ENCODE measurements at places on chromosomes 3 and 15.

DNA sequence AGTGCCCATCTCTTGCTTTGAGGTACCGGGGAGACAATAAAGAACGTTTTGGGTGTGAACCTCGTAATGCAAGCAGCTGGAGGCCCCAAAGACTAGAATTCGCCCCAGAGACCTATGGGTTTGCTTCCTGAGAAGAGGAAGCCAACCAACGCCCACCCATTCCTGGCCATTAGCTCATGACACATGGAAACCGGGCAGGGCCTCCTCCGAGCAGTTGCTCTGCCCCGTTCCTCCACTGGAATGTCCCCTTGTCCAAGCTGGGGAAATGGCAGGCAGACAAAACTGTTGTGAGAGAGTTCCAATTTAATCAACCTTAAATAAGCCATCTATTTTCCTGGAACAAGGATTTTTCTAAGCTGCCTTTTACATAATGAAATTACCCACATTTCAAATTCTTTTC lies 250.9 kb upstream of the IGF1R start:
- no peak for DNase-seq

DNA sequence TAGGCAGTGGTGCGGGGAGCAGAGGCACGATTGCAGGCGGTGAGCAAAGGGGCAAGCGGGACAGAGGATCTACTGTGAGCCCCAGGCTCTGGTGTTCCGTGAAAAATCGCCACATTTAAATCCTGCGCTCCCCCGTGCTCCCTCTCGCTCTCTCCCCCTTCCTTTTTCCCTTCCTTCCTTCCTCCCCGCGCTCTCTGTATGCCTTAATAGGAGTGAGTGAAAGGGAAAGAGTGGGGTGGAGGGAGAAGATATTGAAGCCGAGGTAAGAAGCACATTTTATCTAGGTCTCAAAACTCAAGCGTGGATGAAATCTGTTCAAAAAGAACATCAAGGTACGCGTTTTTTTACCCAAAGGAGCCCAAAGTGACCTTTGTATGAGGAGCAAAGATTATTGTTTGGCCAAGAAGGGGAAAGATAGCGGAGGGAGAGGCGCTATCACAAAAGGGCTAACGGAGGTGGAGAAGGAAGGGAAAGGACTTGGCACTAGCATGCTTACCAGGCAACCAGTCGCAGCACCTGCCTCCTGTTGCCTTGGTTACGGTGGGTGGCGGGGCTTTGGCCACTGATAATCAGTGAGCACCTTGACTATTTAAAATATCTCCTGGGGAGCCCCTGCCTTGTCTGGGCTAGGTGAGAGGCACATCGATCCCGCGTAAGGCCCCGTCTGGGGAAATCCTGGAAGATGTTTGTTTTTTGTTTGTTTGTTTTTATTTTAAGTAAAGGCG lies 14.9 kb upstream of the AEN start:
- DNase-seq, result no peak

DNA sequence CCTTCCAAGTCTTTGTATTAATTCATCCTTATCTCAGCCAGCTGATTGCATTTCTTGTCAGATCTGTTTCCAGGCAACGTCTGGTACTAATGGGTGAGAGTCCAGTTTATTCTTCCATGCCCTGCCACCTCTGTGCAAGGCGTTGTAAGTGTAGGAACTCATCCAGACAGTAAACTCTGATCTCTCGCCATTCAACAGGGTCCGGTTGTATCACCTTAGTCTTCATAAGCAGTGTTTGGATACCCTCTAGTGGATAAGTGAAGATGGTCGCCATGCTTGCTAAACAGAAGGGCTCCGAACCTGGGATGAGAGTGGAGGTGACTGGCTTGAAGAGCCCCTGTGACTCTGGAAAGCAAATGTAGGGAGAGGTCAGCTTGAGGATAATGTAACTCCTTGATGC lies 51.6 kb upstream of the CMTM7 start:
- DNase-seq, result peak; percentile 37

DNA sequence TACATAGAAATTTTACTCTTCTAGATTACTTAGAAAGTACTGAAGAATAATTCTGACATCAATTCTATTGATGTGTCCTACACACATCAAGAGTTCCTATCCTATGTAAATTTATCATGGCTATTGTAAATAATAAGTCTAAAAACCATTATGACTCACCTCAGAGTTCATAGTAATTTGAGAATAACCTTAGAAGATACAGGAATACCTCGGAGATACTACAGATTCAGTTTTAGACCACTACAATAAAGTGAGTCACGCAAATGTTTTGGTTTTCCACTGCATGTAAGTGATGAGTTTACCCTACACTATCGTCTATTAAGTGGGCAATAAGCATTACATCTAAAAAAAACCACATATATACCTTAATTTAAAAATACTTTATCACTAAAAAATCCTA lies 74.8 kb downstream of the NR1I2 start:
- DNase-seq, result no peak

- DNase-seq, result no peak
Observed at GRCh38 chr3:157445857-157446256, 9.2 kb downstream of the PTX3 start.

- DNase-seq, result no peak
Observed at GRCh38 chr3:20240154-20240883, 54.3 kb upstream of the SGO1 start.

- no peak for DNase-seq
Observed at GRCh38 chr3:42228796-42229195, 37.2 kb downstream of the CCK start.

- DNase-seq, result no peak
Observed at GRCh38 chr3:57150113-57150581, 15.0 kb downstream of the IL17RD start.

DNA sequence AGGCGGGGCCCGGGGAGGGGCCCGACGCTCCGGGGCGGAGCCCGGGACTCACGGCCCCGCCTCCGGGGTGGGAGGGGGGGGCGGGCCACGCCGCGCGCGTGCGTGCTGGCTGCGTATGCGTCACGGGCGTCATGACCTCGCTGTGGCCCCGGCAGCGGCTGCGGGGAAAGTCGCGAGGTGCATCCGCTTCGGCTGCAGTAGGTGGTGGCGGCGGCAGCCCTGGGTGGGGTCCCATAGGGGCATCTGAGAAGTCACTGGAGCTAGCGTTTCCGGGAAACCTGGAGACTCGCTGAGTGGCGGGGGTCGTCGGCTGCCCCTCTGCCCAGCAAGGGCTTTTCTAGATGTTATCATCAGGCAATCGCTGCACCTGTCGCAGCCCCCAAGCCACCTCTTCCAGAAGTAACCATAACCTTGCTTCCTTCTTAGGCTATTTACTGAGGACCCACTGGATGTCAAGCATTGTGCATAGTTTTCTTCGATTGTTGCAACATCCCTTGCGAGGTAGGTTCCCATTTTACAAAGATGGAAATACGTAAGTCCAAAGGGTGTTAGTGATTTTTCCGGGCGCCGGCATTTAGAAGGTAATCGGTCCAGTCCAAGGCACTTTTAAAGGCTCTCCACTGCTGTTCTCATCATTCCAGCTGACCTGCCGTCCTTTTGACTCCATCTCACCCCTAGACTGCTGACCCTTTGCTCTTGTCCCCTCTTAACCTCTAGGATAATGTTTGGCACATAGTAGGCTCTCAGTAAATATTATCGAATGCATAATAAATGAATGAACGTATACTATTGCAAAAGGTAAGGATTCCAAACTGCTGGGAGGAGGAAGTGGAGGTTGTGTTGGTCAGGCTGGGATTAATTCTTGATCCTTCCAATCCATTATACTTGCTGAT lies at the start of gene GDPGP1:
TSS of gene GDPGP1 (plus strand) at position 114 of the 893 bp plus-strand sequence. CDS start 6,700 bp downstream, outside the sequence.
- no peak for DNase-seq

DNA sequence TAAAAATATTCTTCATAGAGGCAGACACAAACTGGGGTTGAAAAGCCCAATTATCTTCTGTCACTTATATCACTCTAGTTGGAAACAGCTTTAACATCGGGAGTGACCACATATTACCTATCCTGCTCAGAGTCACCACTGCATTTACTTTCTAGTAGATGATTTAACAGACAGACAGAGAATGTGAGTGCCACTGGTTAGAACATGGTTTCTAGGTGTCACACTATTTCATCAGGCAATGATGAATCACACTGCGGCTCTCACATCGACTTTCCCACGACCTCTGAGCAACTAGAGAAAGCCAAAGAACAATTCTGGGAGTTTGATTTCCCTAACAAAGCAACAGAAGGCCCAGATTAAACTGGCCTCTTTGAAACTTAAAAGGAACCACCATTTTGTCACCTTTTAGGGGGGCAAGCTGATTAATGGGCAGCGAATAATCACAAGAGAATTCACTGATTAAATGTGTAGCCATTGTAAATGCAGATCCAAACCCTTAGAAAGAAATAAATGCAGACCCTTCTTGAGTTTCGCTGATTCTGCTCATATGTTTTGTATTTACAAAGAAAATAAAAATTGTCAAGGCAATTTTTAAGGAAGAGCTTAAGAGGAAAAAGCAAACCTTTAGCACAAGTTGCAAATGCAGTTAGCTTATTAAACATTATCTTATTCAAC lies 112.6 kb upstream of the KBTBD8 start:
- DNase-seq, result no peak

- DNase-seq, result peak; percentile 18
Observed at GRCh38 chr3:52873433-52874159, 23.8 kb downstream of the STIMATE start.

DNA sequence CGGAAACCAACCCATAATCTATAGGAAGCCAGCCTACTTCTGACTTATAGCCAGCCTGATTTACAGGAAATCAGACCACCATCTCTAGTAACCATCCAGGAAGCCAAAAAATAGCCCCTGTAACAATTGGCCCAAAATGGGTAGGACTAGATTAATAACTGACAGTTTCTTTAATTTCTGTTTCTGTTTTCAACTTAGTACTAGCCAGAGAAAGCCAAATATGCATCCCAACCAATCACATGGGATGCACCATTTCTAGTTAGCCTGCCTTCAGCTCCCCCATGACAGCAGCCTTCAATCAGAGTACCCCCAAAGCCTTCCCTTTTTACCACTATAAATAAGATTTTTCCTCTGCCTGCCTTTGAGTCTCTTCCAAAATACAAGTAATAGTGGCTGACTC lies 239.1 kb upstream of the GADL1 start:
- no peak for DNase-seq

GRCh38 chr15:94745371-94745770 lies 514.0 kb downstream of the MCTP2 start:
- no peak for DNase-seq

DNA sequence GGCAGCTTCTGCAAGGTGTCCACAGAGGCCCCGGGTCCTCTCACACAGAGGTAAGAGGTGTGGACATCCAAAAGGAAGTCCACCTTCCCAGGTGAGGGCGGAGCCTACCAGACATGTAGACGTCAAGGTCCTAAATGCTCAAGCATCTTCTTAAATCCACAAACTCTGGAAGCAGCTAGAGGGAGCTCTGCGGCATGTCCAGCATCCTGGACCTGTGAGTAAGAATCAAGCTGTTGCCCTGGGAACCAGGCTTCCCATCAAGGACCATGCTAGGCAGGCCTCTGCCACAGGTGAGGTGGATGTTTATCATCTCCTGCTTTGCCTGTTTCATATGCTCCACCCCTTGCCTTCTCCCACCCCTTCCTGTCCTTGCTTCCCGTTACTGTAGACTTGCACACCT lies 368.2 kb downstream of the GABRG3 start:
- DNase-seq, result no peak

DNA sequence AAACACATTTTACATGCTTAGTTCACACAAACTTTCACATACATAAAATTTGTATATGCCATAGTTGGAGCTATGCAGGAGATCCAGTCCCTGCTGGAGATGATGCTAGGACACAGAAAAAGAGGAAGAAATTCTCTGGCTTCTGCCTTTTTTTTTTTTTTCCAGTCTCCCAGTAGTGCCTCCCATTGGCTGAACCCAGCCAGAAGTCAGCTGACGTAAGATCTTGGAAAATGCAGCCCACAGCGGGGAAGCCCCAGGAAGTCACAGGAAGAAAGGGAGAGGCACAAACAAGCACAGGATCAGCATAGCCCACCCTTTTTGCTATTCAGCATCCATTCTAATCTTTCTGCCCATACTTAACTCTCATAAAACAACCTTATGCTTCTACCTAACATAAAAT lies 38.5 kb downstream of the SCN11A start:
- no peak for DNase-seq

GRCh38 chr3:70726961-70727360 lies 414.5 kb upstream of the MDFIC2 start:
- peak; percentile 53 for DNase-seq

GRCh38 chr3:46942076-46942475 lies 34.5 kb downstream of the CCDC12 start:
- DNase-seq, result no peak

GRCh38 chr3:77259694-77260093 lies 219.8 kb downstream of the ROBO2 start:
- no peak for DNase-seq

DNA sequence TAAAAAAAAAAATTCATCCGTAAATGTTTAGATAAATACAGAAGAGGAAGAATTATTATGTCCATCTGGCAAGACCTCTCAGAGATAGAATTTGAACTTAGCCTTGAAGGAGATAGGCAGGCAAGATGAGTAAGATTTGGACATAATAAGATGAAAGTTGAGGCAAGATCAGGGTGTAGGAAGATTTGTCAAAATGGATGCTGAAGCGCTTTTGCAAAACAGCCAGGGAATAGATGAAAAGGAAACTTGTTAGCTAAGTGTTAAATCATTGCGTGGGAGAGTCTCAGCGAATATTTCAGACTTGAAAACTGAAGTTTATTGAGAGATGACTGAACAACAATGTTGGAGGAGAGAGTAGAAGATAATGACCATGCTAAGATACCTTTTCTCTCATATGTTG lies 7.2 kb downstream of the BRK1 start:
- DNase-seq, result no peak

DNA sequence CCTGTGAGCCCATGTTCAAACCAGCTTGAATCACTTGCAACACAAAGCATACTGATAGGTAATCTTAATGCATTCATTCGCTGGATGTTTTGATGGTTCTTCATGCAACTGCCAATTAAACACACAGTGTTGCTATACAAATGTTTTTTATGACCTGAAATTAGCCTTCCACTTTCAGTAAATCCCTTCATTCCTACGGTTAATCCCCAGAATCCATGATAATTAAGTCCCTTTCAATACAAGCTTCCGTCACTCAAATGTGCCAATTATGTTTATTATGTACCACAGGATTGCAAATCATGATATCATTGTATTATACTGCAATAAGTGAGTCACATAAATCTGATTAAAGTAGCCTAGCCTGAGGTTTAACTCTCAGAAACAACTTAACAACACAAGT lies 14.5 kb upstream of the LYZL4 start:
- no peak for DNase-seq

GRCh38 chr3:10389995-10390394 lies 69.1 kb upstream of the SEC13 start:
- DNase-seq, result no peak

GRCh38 chr3:62873761-62874710 lies 1.2 kb downstream of the CADPS start:
- DNase-seq, result no peak

GRCh38 chr15:66878761-66879160 lies 176.7 kb downstream of the SMAD6 start:
- DNase-seq, result no peak

GRCh38 chr3:85455561-85456200 lies 496.9 kb downstream of the CADM2 start:
- no peak for DNase-seq

DNA sequence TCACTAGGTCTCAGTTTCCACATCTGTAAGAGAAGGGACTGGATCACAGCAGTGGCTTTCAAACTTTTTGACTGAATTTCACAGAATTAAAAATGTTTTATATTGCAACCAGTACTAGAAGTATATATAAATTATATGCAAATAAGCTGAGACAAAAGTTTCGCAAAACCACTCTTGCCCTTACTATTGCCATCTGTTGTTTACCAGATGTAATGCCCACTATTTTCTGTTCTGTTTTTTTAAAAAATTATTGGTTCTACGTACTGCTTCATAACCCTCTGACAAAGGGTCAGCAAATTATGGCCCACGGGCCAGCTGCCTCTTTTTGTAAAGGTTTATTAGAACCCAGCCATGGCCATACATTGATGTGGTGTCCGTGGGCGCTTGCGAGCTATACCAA lies 44.8 kb downstream of the PDIA5 start:
- no peak for DNase-seq
